ENCODE measurements at places on chromosomes 2 and 18. TPM values are rescaled to one million over a fixed set of nuclear protein-coding genes. Genes with fewer than 3 reads are reported as not detected.

- H3K27me3 ChIP-seq = no peaks in the 10 kb centered on the region
- no peak overlapping the region for H3K27ac ChIP-seq
- no peaks in the 10 kb centered on the region for H3K36me3 ChIP-seq
- H3K4me3 ChIP-seq = no peak overlapping the region
Measured at GRCh38 chr2:181872178-181872577, 19.4 kb upstream of the ITPRID2 start.

GRCh38 chr2:231084565-231084964 is 27.9 kb downstream of the PSMD1 start:
- H3K4me3 ChIP-seq = no peak overlapping the region
- H3K36me3 ChIP-seq = peaks cover 25% of the 10 kb centered on the region
- no peak for DNase-seq
- H3K27me3 ChIP-seq = no peaks in the 10 kb centered on the region
- H3K27ac ChIP-seq = no peak overlapping the region
- no peaks in the 10 kb centered on the region for H3K4me1 ChIP-seq

GRCh38 chr2:120497261-120497977 is 151.5 kb downstream of the INHBB start:
- H3K27ac ChIP-seq = no peak overlapping the region
- no peaks in the 10 kb centered on the region for H3K4me1 ChIP-seq
- no peak for DNase-seq
- H3K27me3 ChIP-seq = no peaks in the 10 kb centered on the region

GRCh38 chr2:230664128-230664527 is 48.5 kb upstream of the CAB39 start:
- H3K4me1 ChIP-seq = no peaks in the 10 kb centered on the region
- H3K36me3 ChIP-seq = no peaks in the 10 kb centered on the region
- no peak overlapping the region for H3K27ac ChIP-seq
- no peak overlapping the region for H3K4me3 ChIP-seq
- DNase-seq = no peak
- no peaks in the 10 kb centered on the region for H3K27me3 ChIP-seq

DNA sequence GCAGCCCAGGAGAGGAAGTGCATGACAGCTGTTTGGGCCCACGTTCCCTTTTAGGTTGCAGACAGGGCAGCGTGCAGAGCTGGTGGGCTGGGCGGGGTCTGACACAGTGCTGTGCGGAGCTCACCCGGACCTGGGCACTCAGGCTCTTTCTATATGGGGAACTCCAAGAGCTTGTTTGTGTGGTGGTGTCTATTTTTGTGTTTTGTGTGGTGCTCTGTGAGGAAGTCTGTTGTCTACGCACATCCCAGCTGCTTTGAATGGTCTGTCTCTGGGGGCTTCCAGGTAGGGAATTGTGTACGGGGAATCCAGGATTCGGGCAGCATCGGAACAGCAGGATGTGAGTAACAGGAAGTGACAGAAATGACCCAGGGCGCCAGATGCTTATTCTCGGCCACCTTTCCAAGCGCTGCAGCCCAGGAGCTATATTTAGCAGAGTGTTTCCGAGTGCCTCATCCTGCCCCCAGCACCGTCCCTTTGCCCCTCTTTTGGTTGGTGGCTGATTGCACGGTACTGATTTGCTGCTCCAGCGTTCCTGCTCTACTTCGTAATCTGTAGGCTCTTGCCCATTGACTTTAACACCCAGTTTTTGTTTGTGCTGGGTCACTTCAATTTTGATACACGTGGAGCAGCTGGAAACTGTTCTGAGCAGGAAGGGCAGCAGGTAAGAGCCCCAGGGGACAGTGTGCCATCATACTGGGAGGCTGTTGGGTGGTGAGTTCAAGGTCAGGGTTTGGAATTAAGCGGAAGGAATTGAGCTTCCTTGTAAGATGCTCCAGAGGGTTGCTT is 64.7 kb downstream of the DGKD start:
- H3K4me1 ChIP-seq = no peaks in the 10 kb centered on the region
- no peak for DNase-seq
- no peak overlapping the region for H3K4me3 ChIP-seq
- H3K27ac ChIP-seq = no peak overlapping the region

DNA sequence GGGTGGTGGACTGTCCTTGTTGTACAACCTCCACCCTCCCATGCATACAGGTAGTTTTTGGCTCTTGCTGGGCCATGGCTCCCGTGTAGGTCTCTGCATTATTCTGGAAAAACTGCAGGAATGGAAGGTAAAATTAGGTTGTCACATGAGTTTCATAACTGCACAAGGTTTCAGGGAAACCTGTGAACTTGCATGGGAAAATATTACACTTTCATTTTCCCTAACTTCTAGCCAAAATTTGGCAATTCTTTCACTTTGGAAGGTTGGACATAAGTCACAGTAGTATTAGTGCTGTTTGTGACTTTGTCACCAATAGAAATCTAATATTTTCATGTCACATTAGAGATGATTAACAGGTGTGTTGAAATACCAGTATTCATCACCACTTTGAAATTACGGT is 118.1 kb upstream of the MGAT5 start:
- H3K27me3 ChIP-seq = no peaks in the 10 kb centered on the region
- no peak overlapping the region for H3K27ac ChIP-seq
- no peaks in the 10 kb centered on the region for H3K36me3 ChIP-seq
- H3K4me1 ChIP-seq = peaks cover 37% of the 10 kb centered on the region

DNA sequence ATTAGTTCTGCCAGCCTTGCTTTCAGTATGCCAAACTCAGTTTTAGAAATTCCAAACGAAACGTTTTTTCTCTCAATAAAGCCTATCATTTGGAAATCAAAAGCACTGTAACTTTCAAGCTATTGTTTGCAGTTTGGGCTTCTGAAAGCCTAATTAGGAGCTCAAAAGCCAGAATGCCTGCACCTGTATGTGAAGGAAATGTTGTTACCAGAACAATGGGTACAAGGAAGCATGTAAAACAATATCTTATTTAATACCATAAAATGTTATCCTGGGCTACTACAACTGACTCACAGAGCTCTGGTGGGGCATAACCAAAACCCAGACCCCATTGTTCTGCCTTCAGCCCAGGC is 12.6 kb upstream of the GULP1 start:
- H3K4me1 ChIP-seq = peaks cover 11% of the 10 kb centered on the region
- H3K4me3 ChIP-seq = no peak overlapping the region
- H3K27ac ChIP-seq = no peak overlapping the region
- H3K36me3 ChIP-seq = no peaks in the 10 kb centered on the region
- DNase-seq = no peak

- no peaks in the 10 kb centered on the region for H3K27me3 ChIP-seq
- H3K4me1 ChIP-seq = no peaks in the 10 kb centered on the region
- H3K27ac ChIP-seq = no peak overlapping the region
- DNase-seq = no peak
- H3K4me3 ChIP-seq = no peak overlapping the region
Measured at GRCh38 chr2:216142540-216142939, 33.4 kb downstream of the XRCC5 start.

GRCh38 chr2:66437691-66438497 is 3.0 kb downstream of the MEIS1 start:
- no peaks in the 10 kb centered on the region for H3K27me3 ChIP-seq
- no peaks in the 10 kb centered on the region for H3K4me1 ChIP-seq
- peak overlapping the region; percentile 60 for H3K4me3 ChIP-seq
- no peaks in the 10 kb centered on the region for H3K36me3 ChIP-seq

DNA sequence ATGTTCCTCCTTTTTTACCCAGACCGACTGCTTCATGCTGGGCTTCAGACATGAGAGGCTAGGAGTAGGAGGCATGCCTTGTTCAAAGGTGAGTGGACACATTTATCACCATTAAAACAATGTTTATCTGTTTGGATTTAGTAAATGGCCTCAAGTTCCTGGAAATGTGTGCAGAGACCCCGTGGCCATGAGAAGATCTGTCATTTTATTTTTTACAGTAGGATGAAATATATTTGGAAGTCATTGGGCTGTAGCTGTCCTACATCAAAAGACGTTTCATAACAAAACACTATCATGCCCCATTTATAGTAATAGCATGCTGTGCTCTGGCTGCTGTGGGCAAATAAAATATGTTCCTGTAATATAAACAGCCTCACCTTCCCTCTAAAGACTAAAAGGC is 403.9 kb upstream of the TNP1 start:
- DNase-seq = no peak
- H3K27ac ChIP-seq = no peak overlapping the region
- no peaks in the 10 kb centered on the region for H3K27me3 ChIP-seq
- no peaks in the 10 kb centered on the region for H3K36me3 ChIP-seq
- H3K4me3 ChIP-seq = no peak overlapping the region

The ODC1 gene
- total RNA-seq = 12.9 TPM

The LIPG gene
- 5.6 TPM for total RNA-seq
